Stimulated activated CD8-positive, alpha-beta memory T cell treated with anti-CD3 and anti-CD28 coated beads, Interleukin-7, amount 100 ng/mL, for 4 hours (primary cell): ENCODE measurements at places on chromosomes 5 and 9.

DNA sequence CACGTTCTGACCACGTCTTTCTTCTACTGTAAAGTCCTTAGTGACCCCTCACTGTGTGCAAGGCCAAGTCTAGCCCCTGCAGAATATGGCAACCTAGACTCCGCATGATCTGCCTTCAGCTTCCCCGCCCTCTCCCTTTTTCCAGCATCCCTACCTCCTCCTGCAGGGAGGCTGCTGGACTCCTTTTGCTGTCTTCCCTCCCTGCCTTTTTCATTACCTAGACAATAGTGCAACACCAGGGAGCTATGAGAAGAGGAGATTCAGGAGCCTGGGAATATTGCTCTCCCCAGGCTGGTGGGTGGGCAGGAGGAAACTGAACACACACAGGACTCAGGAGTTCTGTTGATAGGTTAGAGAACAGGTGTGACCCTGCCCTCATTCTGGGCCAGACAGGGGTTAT is 33.1 kb upstream of the LARP1 start:
- no peak for DNase-seq

DNA sequence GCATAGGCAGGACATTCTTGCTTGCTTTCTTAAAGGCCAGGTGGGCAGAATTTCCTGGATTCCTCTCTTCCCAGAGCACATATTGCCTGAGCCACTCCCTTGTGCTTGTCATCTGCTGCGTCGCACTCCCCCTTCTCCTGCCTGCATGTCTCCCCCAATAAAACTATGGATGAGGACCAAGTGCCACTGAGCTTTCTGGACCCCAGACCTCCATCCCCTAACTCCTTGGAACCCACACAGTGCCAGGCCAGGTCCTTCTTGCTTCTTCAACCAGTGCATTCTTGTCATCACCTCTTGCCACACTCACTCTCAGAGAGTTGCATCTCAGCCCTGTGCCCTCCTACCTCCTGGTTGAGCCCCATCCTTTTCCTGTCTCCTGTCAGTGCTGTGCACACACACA is 157.9 kb upstream of the PANK3 start:
- no peak for DNase-seq

DNA sequence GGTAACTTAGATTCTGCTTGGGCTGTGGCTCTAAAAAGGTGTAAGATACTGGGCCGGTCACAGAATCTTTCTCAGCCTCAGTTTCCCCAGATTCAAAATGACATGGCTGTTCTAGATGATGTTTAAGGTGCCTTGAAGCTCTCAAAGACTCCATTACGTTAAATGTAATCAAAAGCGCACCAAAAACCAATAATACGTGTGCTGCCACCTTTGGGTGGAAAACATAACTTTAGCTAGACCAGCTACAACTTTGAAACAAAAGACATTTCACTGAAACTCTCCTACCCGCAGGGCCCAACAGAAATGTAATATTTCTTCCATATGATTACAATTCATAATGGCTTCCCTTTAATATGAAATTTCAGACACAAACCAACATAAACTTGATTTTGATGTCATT is 35.0 kb upstream of the PCSK5 start:
- no peak for DNase-seq

DNA sequence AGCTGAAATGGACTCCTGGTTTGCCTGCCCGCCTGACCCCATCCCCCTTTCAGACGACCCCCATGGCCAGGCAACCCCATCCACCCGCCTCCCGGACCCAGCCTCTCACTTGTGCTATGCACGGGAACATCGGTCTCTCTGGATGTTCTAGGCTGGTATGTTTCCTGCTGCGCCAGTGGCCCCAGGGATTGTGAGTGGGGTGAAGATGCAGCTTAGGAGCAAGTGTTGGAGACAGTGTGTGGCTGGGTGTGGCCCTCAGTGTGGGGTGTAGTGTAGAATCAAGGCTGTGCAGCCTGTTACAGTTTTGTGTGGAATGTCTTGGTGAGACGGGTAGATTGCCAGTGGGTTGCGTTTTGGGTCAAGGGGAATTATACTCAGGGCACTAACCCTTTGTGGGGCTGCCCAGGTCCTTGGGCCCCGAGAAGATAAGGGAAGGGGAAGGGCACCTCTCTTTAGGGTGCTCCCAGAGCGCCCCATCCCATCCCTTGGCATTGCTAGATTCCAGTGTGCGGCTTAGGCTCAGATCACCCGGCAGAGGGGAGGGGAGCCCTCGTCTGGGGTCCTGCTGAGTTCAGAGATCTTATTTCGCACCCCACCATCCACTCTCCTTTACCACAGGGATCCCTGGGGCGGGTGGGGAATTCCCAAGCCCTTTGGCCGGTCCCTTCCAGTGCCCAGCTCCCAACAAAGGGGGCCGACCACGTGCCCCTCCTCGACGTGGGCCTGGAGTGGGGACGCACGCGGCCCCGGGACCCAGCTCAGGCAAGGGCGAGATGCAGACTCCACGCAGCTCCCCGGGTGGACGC is 4.6 kb downstream of the IER5L start:
- DNase-seq: no peak

GRCh38 chr5:115209279-115209678 is 39.6 kb upstream of the TRIM36 start:
- DNase-seq: peak; percentile 2

- DNase-seq: no peak
Measured at GRCh38 chr9:4048441-4048840, 251.4 kb downstream of the GLIS3 start.

DNA sequence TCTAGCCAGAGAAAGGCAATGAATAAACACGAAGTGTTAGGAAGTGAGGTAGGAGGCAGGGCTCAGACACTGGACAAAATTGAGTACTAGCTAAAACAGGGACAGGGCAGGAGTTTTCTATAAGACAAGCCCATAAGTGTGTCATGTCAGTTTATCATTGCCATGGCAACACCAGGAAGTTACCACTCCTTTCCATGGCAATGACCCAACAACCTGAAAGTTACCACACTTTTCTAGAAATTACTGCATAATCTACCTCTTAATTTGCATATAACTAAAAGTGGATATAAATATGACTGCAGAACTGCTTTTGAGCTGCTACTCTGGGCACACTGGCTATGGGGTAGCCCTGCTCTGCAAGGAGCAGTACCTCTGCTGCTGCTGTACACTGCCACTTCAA is 442.5 kb upstream of the COX7C start:
- no peak for DNase-seq

DNA sequence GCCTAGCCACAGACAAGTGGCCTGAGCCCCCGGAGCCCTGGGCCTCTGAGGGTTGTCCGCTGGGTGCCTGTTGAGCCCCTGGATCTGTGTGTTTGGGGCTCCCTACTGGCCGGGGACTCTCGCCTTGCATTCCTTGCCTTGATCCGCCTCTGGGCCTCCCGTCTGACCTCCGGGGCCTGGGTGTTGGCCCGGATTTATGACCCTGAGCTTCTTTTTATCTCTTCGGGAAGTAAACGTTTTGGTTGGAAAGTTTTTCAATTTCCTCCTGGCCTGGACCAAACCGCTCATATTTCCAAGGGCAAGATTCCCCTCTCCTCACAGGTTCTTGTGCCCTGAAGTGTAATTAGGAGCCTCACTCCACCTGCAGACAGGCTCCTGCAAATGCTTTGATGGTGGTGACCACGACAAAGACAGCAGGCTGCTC is 69.3 kb upstream of the EGFLAM start:
- no peak for DNase-seq

GRCh38 chr5:79333852-79334557 is 98.1 kb downstream of the JMY start:
- no peak for DNase-seq

- DNase-seq: no peak
Measured at GRCh38 chr5:169711551-169712225, 74.6 kb downstream of the DOCK2 start.

DNA sequence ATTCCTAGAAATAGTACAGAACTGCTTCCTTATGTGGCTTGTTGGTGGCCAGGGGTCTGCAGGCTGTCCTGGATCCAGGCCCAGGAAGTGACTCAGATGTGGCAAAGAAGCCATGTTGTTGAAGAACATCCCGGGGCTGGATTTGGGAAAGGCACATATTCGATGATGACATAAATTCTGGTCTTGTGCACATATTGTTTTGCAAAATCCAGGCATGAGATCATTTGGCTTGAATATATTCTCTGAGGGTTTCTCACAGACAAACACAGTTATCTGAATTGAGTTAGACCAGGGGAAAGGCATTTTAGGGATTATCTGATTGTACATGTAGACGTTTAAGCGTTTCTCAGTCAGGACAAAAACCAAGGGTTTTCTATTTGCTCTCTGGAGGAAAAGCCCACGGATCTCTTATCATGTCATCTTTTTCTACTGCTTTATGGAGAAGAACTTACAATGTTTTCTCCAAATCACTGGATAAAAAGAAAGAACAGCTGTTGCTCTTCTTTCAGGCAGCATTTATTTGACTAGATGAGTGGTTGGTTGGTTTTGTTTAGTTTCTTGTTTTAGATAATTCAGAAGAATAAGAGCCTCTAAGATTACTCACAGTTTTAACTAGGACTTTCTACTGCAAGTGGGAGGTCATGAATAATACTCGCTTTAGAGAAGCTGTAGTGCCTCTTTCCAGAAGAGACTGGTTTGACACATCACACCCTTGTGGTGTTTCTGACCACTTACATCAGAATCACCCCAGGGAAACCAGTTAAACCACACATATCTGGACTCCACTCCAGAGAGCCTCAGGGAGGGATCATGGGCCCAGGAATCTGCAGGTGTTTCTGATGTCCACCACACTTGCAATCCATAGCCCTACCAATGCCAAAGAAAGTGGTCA is 29.5 kb upstream of the LHFPL2 start:
- DNase-seq: no peak

DNA sequence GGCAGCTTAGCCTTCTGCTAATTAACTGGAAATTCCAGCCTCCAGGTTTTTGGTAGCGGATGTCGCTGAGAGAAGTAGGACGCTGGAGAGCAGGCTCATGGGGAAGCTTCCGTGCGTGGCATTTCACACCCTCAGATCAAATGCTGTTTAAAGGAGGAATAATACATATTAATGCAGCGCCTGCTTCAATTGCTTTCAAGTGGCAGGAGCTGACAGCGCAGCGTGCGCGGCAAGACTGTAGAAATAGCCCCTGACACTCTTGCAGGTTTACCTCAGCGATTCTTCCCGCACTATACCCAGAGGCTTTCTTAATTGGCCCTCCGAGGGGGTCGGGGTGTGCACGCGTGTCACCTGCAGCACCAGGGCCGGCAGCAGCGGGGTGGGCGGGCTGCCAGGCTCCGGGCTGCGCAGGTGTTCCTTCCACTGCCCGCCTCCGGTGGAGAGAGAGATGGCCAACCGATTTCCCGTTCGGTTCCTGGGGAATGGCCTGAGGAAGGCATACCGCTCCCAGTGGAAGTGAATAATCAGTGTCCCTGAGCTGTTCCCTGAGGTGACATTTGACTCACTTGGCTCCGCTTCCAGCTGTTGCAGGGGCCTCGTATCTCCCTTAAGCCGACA is 427.9 kb downstream of the KCTD16 start:
- DNase-seq: no peak

GRCh38 chr9:27210588-27210987 is 86.4 kb downstream of the EQTN start:
- no peak for DNase-seq

DNA sequence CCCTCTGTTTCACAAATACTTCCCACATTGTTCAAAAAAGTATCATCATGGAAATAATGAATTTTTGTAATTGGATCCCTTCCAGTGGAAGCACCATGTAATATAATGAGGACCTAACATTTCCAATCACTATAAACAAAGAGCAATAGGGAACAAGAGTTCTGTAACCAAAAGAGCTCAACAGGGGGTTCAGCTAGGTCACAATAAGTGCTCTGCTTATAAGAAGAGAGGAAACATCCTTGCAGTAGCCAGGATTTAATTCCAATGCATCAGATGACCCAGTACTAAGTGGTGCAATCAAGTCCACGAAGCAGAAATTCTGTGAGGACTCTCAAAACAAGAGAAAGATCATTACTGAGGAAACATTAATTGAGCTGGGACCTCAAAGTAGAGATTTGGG is 5.9 kb downstream of the SERINC5 start:
- no peak for DNase-seq

DNA sequence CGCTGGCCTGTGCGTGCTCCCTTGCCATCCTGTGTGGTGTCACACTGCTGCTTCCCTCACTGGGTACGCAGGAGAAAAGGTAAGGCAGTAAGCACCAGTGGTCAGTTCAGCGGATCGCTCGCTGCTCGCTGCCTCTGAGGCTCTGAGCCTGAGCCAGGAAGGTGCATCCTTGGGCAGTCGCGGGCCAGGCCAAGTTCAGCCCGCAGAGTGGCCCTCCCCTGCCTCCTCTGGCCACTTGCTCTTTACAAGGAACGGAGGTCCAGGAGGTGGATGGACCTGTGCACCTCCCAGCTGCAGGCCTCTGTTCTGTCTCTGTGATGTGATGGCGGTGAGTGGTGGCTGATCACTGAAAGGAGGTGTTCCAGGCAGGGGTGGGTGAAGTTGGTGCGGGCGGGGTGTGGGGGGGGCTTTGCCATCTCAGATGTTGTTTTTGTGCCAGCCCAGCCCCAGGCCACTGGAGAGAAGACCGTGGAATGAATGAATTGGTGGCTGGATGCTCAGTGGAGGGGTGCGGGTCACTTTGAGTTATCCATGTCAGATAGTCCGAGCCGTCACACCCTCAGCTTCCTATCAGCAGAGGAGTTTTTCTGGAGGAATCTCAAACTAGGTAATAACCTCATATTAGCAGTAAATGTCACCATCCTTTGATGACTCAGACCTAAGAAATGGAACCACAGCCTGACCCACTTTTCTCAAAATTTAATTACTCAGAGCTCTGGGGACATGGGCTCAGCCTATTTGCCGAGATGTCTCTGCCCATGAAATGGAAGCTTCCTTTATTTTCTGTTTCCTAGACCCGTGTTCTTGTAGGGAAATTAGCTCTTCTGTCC is 7.3 kb downstream of the COL5A1 start:
- no peak for DNase-seq

- no peak for DNase-seq
Measured at GRCh38 chr9:10855847-10856246, 243.0 kb upstream of the PTPRD start.

DNA sequence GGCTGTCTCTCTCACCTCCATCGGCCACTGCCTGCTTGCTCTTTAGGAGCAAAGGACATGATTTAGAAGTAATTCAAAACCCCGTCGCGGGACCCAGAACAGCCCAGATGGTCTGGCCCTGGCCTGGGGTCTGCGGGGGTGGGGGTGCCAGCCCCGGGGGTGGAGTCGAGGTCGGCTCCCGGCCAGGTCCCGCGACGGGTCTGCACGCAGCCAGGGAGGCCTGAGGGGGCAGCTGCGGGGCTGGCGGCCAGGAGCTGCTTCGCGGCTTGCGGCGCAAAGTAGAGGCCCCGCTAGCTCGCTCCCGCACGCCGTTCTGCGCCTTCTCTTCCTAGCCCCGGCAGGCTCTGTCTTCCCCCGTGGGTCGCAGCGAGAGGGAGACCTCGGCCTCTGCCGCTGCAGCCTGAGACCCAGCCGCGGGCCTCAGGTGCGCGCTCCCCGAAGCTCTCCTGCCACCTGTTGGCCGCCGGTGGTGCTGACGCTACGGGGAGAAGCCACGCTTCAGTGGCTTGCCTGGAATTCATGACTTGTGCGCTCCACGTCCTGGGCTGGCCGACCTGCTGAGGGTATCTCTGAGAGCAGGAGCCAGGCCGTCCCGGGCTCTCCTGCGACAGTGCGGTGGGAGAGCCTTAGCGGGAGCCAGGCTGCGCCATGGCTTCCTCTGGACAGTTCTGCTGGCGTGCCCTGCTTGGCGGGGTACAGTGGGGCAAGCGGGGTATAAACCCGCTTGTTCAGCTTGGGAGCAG is 157.2 kb upstream of the PITX1 start:
- DNase-seq: peak; percentile 45

- no peak for DNase-seq
Measured at GRCh38 chr5:168974082-168974481, 326.9 kb downstream of the SLIT3 start.

- no peak for DNase-seq
Measured at GRCh38 chr9:37624073-37624472, 26.7 kb upstream of the FRMPD1 start.
